ENCODE measurements at places on chromosomes 2 and 18.

GRCh38 chr2:228767196-228767595, 503.9 kb downstream of the PID1 start:
- no peak for DNase-seq

- DNase-seq: peak; percentile 70
These were observed 213.4 kb upstream of the GATA6 start for GRCh38 chr18:21955757-21956652.

- DNase-seq: no peak
These were observed 182.7 kb downstream of the UXS1 start for GRCh38 chr2:106011380-106011779.

- DNase-seq: no peak
These were observed 506.1 kb upstream of the SALL3 start for GRCh38 chr18:78473563-78473962.

- no peak for DNase-seq
These were observed 1220.4 kb upstream of the ZEB2 start for GRCh38 chr2:145740302-145740701.

All from naive thymus-derived CD8-positive, alpha-beta T cell (primary cell).